ENCODE measurements at places on chromosomes 2 and 18.
A peak's percentile ranks its signal among the peaks of the same experiment; 100 is the strongest.

GRCh38 chr18:42606886-42607495, 508.5 kb downstream of the RIT2 start:
- no peak for DNase-seq

- no peak for DNase-seq
Measured at GRCh38 chr2:221552291-221552690, 19.8 kb downstream of the EPHA4 start.

DNA sequence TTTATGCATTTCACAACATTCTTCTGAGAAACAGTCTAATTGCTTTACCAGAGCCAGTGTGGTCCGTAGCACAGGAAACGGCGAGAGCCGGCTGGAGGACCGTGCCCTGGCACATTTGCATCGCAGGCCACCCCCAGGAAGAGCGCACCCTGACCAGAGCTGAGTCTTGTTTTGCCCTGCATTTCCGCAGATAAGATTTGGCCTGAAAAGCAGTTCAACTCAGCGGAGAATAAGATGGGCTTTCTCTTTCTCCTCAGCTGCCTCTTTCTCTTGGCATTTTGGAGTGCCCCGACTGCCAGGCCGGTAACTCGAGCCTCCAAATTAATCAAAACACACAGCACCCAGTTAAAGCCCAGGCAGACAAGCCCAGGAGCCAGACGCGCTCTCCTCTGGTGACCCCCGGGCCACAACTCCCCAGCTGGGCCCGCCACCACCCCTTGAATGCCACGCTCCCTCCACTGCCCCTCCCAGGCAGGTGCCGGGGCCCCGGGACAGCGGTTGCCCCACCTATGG, 464 bp downstream of the COL4A4 start:
- DNase-seq, result no peak

GRCh38 chr18:25544546-25545287, 192.8 kb upstream of the ZNF521 start:
- DNase-seq, result no peak

GRCh38 chr2:240946654-240947053, 40.5 kb downstream of the CROCC2 start:
- DNase-seq, result no peak

- DNase-seq, result no peak
Measured at GRCh38 chr2:52345082-52345481, 1313.2 kb upstream of the NRXN1 start.

- DNase-seq, result no peak
Measured at GRCh38 chr18:72444798-72445155, 99.4 kb downstream of the CBLN2 start.

DNA sequence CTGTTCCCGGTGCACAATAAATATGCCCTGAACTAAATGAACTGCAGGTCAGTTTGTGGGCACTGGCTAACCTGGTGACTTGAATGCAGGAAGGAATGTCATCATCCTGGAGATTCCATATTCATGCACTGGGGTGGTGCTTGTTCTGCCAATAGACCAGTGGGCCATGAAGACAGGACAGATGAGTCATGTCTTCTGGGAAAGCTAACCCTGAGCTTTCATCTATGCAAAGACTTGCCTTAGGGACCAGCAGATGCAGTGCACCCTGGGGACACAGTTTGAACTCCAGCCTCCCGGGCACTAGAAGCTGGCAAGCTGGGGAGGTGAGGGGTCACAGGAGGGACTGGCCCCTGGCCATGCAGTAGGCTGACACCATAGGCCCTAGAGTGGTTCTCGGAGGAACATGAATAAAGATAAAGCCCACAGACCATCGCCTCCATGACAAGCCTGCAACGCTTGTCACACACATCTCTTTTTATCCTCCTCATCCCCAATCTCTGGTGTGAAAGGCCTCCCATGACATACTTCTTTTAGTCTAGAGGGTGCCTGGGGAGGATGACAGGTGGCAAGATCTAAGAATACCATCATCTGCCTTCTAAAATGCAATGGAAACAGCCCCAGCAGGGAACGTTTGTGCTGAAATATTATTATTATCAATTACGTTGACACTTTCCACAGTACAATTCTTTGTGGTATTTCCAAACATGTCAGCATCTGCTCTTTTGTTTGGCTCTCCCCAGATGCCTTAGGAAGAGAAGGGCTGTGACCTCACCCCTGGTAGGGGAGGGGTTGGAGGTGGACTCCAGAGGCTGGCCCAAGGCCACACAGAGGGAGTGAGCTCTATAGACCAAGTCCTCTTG, 267.4 kb upstream of the RAB6C start:
- no peak for DNase-seq

DNA sequence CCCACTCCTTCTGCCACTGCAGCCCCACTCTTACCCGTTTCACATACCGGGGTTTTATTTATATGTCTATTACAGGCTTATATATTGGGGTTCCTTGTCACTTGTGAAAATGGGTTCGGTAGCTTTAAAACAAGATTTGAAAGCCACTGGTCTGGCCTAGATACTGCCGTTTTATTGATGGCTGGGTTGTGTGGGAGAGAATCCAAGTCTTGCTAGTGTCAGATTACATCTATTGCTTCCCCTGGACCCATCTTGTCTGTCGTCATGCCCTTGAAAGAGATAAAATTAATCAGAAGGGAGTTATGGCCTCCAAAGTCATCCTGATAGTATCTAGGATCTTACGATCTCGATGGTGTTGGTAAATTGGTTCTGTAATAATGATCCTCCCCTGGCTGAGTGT, 79.4 kb downstream of the EIPR1 start:
- DNase-seq, result no peak

DNA sequence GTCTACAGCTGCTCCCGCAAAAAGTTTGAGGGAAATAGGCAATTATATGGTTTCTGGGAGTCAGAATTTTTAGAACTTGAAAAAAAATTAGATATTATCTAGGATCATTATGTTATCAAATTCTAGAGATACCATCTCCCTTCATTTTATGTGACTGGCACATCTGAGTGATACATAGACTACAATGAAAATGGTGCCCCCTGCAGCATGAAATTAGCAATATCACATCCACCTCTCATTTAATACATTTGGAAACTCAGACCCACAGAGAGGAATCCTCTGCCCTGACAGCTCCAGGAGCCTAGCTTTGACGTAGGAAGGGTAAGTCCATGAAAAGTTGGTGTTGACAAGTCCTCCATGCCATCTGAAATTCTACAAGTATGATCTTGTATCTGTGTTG, 381.6 kb downstream of the SUCLG1 start:
- peak; percentile 4 for DNase-seq

DNA sequence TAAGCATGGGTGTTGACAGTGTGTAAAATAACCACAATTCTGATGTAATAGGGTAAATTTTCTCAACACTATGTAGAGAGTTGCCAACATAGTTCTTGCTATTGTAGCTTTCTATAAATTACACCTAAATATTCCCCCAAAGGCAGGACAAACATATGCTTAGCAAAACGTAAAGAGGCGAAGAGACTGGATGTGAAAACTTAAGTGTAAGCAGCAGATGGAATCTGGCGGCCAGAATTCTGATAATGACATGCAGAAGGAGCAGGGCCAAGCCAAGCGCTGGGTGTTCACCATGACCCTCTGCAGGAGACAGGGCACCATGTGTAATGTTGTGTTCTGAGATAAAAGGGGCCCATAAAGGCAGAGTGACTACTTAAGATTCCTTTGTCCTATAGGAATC, 105.2 kb upstream of the ZNF521 start:
- DNase-seq, result no peak

- DNase-seq, result no peak
Measured at GRCh38 chr18:77102259-77103040, 30.1 kb downstream of the MBP start.

DNA sequence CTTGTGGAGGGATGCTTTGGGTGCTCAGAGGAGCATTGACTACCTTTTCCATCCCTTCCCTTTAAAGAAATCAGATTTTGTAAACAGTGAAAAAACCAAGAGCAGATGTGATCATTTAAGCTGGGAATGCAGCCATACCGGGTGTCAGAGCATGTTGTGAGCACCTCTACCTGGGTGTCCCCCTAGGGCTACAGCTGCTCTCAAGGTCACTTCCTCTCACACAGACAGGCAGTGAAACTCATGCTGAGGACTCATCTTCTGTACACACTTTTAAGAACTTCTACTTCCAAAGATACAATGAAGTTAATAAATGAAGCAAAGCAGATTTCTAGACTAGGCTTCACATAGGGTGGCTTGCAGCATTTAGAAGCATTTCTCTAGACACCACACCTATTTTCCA, 48.4 kb upstream of the FRZB start:
- no peak for DNase-seq

- DNase-seq, result no peak
Measured at GRCh38 chr18:36078751-36079529, 11.6 kb upstream of the RPRD1A start.

DNA sequence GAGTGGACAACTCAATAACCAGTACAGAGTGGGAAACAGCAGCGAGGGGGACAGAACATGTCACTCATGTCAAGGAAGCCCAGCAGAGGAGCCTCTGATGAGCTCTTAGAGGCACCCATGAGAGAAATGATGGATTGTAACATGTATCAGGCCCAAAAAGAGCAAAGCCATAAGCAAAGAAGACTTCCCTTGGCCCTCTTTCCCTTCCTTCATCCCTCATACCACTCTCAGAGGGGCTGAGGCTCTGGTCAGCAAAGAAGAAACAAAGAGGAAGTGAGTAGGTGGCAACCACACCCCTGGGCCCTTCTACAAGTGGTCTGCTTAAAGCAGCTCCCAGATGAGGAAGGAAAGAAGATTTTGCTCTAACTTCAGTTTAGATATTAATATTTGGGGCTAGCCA, 112.8 kb downstream of the CDC42EP3 start:
- no peak for DNase-seq

DNA sequence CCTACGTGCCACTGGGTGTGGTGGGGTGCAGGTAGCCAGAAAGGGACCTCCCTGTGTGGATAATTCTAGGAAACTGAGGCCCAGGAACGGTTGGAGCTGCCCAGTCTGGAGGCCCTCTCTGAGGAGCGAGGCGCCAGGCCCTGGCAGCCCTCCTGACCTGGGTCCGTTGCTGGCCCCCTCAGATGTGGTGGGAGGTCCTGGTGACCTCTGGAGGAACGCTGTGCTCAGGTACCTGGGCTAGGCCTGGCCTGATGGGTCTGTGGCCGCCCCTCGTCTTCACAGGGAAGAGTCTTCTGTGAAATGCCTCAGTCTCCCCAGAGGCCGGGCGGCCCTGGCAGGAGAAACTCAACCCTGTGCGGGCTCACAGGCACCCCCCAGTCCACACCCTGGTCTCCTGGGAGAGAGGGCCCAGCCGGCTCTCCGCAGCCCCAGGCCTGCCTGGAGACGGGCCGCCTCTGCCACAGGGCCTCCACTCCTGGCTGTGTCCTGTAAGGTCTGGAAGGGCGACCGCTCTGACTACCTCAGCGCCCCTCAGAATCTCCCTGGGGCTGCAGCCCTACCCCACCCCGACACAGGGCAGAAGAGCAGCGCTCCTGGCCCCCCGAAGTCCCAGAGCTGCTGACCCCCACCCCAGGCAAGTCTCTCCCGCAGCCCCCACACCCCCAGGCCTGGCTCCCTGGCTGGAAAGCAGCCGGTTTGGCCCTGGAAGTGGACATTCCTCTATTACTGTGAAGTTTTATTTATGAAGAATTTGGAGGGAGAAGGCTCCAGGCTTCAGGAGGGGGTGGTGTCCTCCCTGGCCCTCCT, 3.7 kb downstream of the B3GNT7 start:
- no peak for DNase-seq

- no peak for DNase-seq
Measured at GRCh38 chr2:11553661-11554398, 20.0 kb downstream of the GREB1 start.

DNA sequence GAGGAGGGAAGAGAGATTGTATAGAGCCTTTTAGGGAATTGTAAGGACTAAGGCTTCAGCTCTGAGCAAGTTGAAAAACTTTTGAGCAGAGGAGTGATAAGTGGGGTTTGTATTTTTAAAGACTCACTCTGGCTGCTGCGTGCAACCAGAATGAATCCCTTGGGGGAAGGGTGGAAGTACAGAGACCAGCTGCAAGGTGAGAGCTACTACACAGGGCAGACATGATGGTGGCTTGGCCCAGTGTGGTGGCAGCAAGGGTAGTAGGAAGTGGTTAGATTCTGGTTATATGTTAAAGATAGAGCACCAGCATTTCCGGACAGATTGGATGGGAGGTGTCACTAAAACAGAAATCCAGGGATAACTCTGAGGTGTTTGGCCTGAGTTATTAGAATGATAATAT, 10.1 kb upstream of the SESTD1 start:
- no peak for DNase-seq

- DNase-seq, result no peak
Measured at GRCh38 chr2:124272261-124272841, 247.3 kb downstream of the CNTNAP5 start.

DNA sequence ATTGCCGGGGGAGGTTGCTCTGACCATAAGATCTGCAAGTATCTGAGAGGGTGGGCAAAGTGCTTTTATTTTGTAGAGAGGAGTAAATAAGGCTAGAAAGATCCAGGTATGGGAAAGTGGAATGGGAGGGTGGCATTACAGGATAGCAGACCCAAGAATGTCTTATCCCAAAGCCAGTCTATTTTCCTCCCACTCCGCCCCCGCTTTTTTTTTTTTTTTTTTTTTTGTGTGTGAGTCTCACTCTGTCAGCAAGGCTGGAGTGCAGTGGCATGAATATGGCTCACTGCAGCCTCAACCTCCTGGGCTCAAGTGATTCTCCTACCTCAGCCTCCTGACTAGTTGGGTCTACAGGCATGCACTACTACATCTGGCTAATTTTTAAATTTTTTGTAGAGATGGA, 31.5 kb downstream of the ARID5A start:
- no peak for DNase-seq

- DNase-seq, result no peak
Measured at GRCh38 chr2:205785507-205786260, 103.4 kb downstream of the NRP2 start.

GRCh38 chr2:216431531-216431856, 19.2 kb downstream of the SMARCAL1 start:
- no peak for DNase-seq

DNA sequence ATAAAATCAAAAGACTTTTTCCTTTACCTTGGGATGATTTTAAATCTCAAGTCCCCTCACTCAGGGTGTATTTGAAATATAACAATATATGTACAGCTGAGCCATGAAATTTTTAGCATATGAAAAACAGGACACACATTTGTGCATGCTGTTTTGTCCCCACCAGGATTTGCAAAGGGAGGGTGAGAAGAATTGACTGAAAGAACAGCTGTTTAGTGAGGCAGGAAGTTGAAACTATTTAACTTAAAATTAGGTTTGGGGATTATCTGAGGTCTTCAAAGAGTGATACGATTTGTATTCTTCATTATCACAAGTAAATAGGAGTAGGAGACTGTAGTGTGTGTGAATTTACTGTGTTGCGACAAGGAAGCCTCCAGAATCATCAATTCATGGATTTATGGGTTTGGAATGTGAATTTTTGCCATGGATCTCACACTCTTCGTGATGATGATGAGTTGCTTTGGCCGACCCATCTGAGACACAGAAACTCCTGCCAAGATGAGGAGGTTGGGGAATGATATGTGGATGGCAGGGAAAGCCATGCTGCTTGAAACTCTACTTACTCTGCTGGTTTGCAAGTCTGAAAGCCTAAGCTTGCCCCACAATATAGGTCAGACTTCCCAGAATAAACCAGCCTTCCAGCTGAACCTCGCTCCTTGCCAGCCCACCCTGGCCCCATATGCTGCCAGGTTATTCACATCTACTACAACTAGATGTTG, 31.0 kb upstream of the SPATS2L start:
- no peak for DNase-seq

- no peak for DNase-seq
Measured at GRCh38 chr18:23330423-23330822, 122.7 kb upstream of the RIOK3 start.

- no peak for DNase-seq
Measured at GRCh38 chr2:8322634-8323033, 359.2 kb upstream of the ID2 start.

Measured in NCI-H1930 (cell line).